ENCODE measurements at places on chromosomes 3 and 15.
A peak's percentile ranks its signal among the peaks of the same experiment; 100 is the strongest.

- DNase-seq, result no peak
Observed at GRCh38 chr3:14768182-14768790, 50.5 kb upstream of the FGD5 start.

DNA sequence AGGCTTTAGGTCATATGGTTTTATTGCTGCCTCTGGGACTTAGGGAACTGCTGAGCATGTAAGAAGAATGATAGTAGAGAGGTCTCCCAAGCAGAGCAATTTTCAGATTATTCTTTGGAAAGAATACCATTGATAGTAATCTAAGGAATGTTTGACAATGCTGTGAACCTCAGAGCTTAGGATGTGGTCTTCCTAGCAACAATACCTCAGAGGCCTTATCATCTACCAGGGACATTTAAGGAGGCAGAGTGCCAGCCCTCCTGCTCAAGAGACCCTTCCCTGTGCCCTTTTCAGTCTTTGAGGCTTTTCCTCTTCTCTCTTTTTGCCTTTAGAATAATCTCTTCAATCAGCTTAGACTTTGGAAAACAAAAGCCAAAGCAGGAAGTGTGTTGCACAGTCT is 272.1 kb downstream of the OXSM start:
- DNase-seq, result no peak

DNA sequence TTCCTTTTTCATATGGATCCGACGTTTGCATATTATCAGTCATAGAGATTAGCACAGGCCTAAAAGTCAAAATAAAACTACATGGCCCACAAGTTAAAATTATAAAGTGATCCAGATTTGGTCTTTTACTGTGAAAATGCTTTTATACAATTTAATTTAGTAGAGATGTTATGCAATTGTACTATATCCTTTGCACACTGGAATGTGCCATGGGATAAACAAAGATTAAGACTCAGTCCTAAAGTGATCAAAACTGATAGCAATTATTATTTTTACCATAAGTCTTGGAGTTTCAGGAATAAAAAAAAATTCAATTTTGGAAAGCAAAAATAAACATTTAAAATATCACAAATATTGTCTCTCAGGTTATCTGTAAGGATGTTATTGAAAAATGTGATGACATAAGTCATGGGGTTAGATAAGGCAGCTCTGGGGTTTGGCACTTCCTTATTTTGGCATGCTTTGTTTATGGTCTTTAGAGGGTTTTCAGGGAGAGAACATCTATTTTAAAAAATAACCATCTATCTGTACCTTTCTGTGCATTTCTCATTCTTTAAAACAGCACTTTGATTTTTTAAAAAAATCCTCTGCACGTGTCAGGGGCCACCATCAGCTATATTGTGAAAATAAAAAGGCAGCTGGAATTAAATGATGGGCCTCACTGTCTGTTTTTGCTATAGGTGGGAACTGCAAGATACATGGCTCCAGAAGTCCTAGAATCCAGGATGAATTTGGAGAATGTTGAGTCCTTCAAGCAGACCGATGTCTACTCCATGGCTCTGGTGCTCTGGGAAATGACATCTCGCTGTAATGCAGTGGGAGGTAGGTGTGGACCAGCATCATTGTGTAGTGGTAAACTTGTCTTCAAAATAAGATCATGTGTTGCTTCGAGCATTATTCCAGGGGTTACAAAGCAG is 67.3 kb downstream of the TGFBR2 start:
- DNase-seq, result no peak

- DNase-seq, result no peak
Observed at GRCh38 chr3:35224565-35225295, 414.6 kb upstream of the ARPP21 start.

DNA sequence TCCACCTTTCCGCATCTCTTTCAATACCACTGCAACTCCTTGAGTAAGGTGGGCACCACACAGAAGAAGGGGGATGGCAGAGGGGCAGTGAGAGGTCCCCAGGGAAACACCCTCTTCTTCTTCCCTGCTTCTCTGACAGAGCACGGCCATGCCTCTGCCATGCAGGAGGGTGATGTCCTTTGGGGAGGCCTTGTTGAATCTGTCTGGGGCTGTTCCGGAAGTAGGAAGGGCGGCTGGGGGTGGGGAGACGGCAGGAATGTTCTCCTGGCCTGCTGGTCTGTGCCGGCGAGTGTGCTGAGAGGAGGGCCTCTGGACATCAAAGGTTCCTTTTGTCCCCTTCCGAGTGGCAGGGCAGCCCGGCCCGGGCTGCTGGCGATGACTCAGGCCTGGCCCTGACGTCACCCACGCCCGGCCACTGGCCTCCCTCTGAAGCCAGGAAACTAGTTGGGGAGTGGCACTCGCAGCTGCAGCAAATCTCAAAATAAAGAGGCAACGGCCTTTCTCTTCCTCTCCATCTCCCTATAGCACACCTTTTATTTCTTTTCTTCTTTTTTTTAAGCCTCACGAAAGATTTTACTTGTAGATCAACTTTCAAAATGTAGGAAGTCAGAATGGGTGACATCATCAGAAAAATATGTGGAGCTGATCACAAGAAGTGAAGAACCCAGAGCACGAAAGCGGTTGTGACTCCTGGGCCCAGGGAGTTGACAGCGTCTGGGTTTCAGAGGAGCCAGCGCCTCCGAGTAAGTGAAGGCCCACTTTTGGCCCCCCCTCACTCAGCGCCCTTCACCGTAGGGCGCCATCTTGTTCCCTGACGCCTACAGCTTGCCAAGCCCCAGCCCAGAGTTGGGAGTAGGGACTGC is at the start of gene ZBTB38:
Gene ZBTB38 (plus strand): TSS at position 443 of the 863 bp plus-strand sequence. CDS start 73,885 bp downstream, outside the sequence.
- no peak for DNase-seq

DNA sequence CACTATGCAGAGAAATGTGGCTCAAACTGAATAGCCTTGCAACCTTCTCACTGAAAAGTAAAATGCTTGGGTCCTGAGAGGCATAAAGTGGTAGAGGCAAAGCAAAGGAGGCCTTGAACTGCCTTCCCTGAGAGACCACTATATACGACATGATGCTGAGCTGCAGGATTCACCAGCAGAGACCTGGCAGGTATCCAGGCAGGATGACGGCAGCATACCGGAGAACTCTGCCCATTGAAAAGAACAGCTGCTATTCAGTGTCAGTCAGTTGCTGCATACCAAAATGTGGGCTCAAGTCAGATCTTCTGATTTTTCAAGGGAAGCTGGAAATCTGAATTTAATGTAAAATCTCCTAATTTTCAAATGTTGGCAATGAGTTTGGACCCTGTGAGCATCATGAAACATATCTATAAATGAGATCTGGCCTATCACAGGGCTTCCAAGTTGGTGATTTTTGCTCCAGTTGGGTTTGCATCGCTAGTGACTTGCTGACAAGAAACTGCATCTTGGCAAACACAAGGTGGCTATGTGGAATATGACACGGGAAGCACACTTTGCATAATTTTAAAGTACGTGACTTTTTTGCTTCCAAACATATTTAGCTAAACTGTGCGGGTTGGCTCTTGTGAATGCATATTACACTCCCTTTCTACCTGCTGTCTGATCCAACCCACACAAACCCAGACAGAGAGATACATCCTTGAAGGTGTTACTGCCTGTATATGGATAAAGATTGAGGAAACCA is 529.0 kb downstream of the AGBL1 start:
- DNase-seq, result no peak

- peak; percentile 12 for DNase-seq
Observed at GRCh38 chr15:23497710-23498111, 50.7 kb upstream of the GOLGA6L2 start.

DNA sequence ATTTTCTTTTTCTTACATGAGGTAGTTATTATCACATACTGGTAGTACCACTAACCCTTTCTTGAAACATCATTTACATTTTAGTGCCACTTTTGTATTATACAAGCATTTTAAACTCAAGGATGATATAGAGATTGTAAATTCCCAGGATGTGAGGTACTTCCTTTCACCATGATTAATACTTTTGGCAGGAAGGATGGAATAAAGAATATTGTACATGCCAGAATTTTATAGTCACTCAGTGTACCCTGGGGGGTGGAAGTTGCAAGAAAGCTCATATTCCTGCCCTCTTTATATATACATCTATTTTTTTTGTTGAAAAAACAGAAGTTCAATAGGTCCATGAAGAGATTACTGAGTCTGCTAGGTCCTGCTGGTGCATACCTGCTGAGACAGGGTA is 141.0 kb upstream of the PLSCR5 start:
- DNase-seq, result no peak

DNA sequence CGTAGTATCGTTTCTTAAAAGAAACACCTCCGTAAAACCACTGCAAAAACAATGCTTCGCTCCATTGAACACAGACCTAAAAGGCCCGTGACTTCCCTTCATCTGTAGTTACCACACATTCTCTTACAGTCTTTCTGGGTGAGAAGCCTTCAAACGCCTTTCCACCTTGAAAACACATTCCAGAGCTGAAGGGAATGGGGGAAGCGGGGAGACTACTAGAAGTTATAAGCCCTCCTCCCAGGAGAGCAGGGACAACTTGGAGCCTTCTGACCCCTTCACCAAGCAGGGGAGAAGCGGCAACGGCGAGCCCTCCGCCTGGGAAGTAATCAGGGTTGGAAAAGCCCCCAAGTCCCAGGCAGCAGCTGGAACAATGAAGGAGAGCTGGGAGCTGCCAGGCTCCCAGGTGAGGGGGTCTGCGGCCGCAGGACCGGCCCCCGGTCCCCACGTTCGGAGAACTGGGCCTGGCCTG is 461 bp downstream of the SECISBP2L start:
- DNase-seq, result peak; percentile 68

Data from OCI-LY7 (cell line).